ENCODE measurements at places on chromosomes 13 and 19. TPM values are rescaled to one million over a fixed set of nuclear protein-coding genes. Genes with fewer than 3 reads are reported as not detected.

Gene PSG11
- 0.13 TPM for polyA plus RNA-seq

Gene ZNF790
- 1.7 TPM for polyA plus RNA-seq

Gene USHBP1
- polyA plus RNA-seq = 5.0 TPM

Gene GFY
- not detected for polyA plus RNA-seq

Gene ZNF99
- 0.01 TPM for polyA plus RNA-seq

Gene OVOL3
- not detected for polyA plus RNA-seq

GRCh38 chr19:1507763-1508506, 4.9 kb downstream of the ADAMTSL5 start:
- H3K27ac ChIP-seq = peak overlapping the region; percentile 88
- H3K4me1 ChIP-seq = peaks cover 20% of the 10 kb centered on the region
- peaks cover 4% of the 10 kb centered on the region for H3K27me3 ChIP-seq
- H3K36me3 ChIP-seq = no peaks in the 10 kb centered on the region
- peak overlapping the region; percentile 64 for H3K4me3 ChIP-seq
- DNase-seq = peak; percentile 91

DNA sequence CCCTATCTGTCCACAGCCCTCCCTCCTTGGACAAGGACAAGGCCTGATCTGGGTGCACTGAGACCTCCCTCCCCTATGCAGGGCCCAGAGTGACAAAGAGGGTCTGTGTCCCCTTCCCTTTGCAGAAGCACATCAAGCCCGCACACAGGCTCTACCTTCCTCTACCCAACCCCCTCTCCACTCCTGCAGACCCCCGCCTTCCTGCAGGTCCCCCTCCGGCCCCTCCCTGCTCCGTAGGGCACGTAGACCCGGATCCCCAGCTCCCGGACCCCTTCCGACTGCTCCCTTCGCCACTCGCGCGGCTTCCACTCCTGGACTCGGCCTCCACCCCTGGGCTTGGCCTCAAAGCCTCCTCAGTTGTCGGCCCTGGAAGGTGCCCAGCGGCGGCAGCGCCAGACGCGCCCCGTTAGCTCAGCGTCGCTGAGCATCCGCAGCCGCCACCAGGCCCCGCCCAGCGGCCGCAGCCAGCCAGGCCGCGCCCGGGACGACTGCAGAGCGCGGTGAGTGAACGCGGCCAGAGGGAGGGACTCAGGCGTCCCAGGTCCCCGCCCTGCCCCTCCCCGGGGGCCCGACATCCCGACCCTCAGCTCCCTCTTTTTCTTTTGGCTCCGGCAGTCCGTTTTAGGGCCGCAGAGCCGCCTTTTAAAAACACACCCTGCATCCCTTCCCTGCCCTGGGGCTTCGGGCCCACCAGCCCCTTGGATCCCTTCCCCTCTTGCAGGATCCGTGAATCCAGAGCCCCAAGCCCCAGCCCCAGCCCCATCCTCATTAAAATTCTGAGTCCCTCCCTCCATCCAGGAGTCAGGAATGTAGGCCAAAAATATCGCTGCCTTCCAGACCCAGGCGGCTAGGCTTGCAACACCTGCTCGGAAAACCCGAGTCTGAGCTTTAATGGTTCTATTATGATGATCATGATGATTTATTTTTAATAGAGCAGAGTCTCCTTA, 1.5 kb upstream of the MYADM start:
- peak overlapping the region; percentile 73 for H3K4me3 ChIP-seq
- peak overlapping the region; percentile 63 for H3K27ac ChIP-seq
- no peaks in the 10 kb centered on the region for H3K36me3 ChIP-seq
- peak; percentile 89 for DNase-seq

DNA sequence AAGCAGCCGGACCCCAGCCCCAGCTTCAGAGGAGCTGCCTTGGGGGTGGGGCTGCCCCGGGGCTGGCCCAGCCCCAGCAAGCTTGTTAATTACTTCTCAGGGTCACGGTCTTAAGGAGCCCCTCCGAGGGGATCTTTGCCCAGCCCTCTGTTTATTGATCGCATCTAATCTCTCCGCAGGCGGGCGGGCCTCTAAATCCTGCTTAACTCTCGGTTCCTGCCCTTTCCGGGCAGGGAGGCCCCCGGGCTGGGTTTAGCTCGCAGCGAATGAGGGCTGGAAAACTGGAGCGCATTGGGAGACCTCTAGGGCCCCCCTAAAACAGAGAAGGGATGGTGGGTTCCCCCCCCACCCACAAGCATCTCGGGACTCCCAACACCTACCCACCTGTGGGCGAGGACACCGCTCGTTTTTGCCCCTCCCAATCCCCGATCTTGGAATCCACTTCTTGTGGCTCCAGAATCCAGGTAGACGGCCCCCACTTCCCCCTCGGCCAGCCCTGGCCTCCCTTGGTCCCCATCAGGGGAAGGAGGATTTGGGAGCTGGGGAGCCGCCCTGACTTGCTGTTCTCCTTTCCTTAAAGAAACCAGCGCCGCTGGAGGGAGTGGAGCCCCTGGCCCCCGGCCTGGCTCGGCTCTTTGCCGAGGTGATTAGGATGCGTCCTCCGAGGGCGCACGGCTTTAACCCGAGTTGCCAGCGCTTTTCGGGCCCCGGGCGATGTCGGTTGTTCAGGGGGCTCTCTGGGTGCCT, 59.5 kb upstream of the ADGRL1 start:
- peaks cover 7% of the 10 kb centered on the region for H3K27me3 ChIP-seq
- DNase-seq = no peak
- H3K4me1 ChIP-seq = no peaks in the 10 kb centered on the region
- no peaks in the 10 kb centered on the region for H3K36me3 ChIP-seq
- H3K4me3 ChIP-seq = no peak overlapping the region

DNA sequence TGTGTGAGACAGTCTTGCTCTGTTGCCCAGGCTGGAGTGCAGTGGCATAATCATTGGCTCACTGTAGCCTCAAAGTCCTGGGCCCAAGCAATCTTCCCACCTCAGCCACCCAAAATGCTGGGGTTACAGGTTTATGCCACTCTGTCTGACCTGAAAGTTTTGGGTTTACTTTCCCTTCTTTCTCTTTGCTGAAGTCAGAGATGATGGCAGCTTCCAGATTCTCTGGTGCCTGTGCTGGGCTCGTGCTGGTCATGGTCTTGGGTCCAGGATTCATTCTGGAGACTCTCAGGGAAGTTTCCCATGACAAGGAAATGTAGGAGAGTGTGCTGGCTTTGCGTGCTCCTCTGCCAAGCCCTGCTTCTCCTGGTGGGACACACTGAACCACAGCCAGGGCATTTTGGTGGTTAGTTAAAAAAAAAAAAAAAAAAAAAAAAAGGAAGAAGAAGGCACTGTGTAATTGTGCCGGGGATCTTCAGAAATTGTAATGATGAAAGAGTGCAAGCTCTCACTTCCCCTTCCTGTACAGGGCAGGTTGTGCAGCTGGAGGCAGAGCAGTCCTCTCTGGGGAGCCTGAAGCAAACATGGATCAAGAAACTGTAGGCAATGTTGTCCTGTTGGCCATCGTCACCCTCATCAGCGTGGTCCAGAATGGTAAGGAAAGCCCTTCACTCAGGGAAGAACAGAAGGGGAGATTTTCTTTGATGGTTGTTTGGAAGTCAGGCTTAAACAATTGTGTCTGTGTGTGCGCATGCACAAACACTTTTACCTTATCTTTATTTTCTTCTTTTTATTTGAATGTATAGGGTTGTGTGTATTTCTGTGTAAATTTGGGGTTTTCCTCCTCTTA, at the start of gene ALOX5AP:
ALOX5AP (plus strand) TSS at position 519 of the 847 bp plus-strand sequence; CDS start at position 582, 63 bp downstream.
- peak within 1 kb of the TSS; percentile 31 for H3K4me3 ChIP-seq
- no peaks in the 10 kb centered on the region for H3K4me1 ChIP-seq
- H3K27ac ChIP-seq = no peak within 1 kb of the TSS
- H3K36me3 ChIP-seq = no peaks in the 10 kb centered on the region
- no peak for DNase-seq

GRCh38 chr19:13171146-13171545, 20.9 kb downstream of the IER2 start:
- H3K4me1 ChIP-seq = peaks cover 17% of the 10 kb centered on the region
- no peaks in the 10 kb centered on the region for H3K36me3 ChIP-seq
- no peak for DNase-seq
- H3K27ac ChIP-seq = no peak overlapping the region
- no peak overlapping the region for H3K4me3 ChIP-seq
- H3K27me3 ChIP-seq = no peaks in the 10 kb centered on the region

GRCh38 chr13:103250071-103250470, 183.9 kb upstream of the SLC10A2 start:
- no peaks in the 10 kb centered on the region for H3K4me1 ChIP-seq
- no peak for DNase-seq
- H3K27me3 ChIP-seq = no peaks in the 10 kb centered on the region
- H3K4me3 ChIP-seq = no peak overlapping the region

- no peaks in the 10 kb centered on the region for H3K36me3 ChIP-seq
- no peaks in the 10 kb centered on the region for H3K4me1 ChIP-seq
- H3K4me3 ChIP-seq = no peak overlapping the region
- H3K27ac ChIP-seq = no peak overlapping the region
- no peak for DNase-seq
- H3K27me3 ChIP-seq = peaks cover 9% of the 10 kb centered on the region
Observed at GRCh38 chr19:31146546-31147183, 202.6 kb downstream of the TSHZ3 start.

GRCh38 chr19:57813919-57814504, 701 bp downstream of the ZNF552 start:
- peaks cover 19% of the 10 kb centered on the region for H3K4me1 ChIP-seq
- peak overlapping the region; percentile 92 for H3K4me3 ChIP-seq
- peak overlapping the region; percentile 82 for H3K27ac ChIP-seq
- H3K27me3 ChIP-seq = no peaks in the 10 kb centered on the region

DNA sequence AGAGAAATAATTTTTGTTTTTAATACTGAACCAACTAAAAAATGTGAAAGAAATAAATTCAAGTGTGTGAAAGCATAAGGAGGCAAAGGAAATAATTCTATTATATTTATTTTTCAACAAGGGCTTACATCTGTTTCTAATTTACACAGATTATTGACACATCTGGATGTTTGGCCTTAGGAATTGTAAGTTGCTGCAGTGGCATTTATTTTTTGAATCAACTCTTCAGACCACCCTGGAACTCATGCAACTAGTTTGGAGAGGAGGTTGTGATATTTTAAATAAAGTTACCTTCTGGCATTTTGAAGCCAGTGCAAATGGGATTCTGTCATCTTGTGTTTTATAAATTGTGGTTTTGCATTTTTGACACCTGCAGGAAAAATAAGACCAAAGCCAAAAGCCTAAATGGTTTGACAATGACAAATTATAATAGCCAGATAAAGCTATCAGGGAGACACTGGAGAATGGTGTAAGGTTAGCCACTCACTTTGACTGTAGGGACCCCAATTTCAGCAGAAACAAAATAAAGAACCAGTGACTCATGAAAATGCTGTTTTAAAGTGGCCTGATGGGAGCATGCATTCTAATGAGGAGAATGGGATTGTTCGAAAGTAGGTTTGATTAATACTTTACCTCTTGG, 192.9 kb downstream of the KLF5 start:
- no peaks in the 10 kb centered on the region for H3K4me1 ChIP-seq
- no peaks in the 10 kb centered on the region for H3K36me3 ChIP-seq
- no peak overlapping the region for H3K4me3 ChIP-seq
- no peak overlapping the region for H3K27ac ChIP-seq
- no peaks in the 10 kb centered on the region for H3K27me3 ChIP-seq
- no peak for DNase-seq

DNA sequence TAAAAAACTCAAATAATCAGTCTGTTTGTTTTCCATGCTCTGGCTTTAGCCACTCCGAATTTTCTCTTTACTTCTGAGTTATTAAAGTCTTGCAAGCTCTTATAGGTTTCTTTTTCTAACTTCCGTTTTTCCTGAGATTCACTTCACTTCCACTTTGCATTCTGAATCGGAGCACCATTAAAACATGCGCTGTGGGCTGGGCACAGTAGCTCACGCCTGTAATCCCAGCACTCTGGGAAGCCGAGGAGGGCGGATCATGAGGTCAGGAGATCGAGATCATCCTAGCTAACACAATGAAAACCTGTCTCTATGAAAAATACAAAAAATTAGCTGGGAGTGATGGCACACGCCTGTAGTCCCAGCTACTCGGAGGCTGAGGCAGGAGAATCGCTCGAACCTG, 357.9 kb downstream of the SLITRK6 start:
- no peaks in the 10 kb centered on the region for H3K4me1 ChIP-seq
- DNase-seq = no peak
- no peaks in the 10 kb centered on the region for H3K36me3 ChIP-seq
- H3K27me3 ChIP-seq = no peaks in the 10 kb centered on the region

DNA sequence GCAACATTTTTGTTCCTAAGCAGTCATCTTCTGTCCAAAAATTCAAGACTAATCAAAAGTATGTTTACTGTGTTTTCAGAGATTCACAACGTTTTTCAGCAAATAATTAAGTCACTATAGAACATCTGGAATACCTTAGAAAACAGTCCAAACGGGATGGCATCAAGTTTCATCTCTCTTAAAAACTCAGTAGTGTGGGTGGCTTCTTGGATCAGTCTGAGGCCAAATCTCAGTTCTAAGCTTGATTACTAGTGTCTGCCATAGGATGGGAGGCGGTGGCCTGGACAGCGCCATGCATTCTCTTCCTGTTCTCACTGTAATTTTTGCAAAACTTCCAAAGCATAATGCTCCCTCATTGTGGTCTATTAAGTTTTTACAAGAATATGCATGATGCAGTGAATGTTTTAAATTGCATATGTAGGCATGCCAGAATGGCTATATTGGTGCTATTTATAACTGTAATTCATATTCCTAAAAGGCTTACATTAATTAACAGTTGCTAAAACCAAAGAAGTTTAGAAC, 37.1 kb downstream of the ANKRD10 start:
- H3K27me3 ChIP-seq = no peaks in the 10 kb centered on the region
- no peaks in the 10 kb centered on the region for H3K36me3 ChIP-seq
- H3K4me3 ChIP-seq = no peak overlapping the region
- no peak overlapping the region for H3K27ac ChIP-seq
- H3K4me1 ChIP-seq = peaks cover 23% of the 10 kb centered on the region

DNA sequence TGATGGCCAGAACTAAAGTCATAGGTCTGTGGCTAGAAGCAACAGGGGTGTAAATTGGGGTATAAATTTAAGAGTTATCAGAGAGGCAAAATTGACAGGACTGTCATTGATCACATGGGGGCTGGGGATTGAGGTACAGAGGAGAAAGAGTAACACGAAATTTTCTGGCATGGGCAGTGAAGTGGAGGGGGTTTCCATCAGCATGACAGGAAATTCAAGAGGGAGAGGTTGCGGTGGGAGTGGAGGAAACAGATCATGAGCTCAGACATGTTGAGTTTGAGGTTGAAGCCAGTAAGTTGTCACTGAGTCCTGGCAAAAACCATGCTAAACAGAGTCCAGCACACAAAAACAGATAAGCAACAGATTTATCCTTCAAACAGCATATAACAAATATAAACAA, 192.1 kb upstream of the TSC22D1 start:
- H3K4me1 ChIP-seq = no peaks in the 10 kb centered on the region
- no peak overlapping the region for H3K27ac ChIP-seq
- no peaks in the 10 kb centered on the region for H3K36me3 ChIP-seq
- no peaks in the 10 kb centered on the region for H3K27me3 ChIP-seq
- DNase-seq = no peak

DNA sequence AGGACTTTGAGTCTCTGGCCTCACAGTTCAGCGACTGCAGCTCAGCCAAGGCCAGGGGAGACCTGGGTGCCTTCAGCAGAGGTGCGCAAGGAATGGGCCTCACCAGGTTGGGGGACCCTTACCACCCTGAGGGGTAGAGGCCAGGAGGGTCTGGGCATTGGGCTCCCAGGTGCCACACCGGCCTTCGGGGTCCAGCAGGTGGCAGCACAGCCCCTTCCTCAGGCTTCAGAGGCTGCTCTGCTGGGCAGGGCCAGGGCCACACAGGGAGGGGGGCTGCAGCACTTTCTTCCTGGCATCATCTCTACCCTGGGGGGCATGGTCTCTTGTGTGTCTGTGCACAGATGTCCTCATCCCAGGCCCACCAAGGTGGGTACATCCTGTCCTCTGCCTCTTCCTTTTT, 12.9 kb downstream of the PIN1 start:
- no peaks in the 10 kb centered on the region for H3K27me3 ChIP-seq
- H3K4me1 ChIP-seq = no peaks in the 10 kb centered on the region
- peaks cover 58% of the 10 kb centered on the region for H3K36me3 ChIP-seq
- no peak for DNase-seq
- no peak overlapping the region for H3K4me3 ChIP-seq
- no peak overlapping the region for H3K27ac ChIP-seq

Data from psoas muscle (tissue), 8 donors.